CD4-positive, alpha-beta T cell treated with Interleukin-15 for 4 hours (primary cell): ENCODE measurements at places on chromosomes 2 and 18.

- no peak for DNase-seq
Observed at GRCh38 chr2:152755029-152755428, 36.6 kb downstream of the ARL6IP6 start.

GRCh38 chr2:62180975-62181374 lies 14.9 kb upstream of the B3GNT2 start:
- no peak for DNase-seq

DNA sequence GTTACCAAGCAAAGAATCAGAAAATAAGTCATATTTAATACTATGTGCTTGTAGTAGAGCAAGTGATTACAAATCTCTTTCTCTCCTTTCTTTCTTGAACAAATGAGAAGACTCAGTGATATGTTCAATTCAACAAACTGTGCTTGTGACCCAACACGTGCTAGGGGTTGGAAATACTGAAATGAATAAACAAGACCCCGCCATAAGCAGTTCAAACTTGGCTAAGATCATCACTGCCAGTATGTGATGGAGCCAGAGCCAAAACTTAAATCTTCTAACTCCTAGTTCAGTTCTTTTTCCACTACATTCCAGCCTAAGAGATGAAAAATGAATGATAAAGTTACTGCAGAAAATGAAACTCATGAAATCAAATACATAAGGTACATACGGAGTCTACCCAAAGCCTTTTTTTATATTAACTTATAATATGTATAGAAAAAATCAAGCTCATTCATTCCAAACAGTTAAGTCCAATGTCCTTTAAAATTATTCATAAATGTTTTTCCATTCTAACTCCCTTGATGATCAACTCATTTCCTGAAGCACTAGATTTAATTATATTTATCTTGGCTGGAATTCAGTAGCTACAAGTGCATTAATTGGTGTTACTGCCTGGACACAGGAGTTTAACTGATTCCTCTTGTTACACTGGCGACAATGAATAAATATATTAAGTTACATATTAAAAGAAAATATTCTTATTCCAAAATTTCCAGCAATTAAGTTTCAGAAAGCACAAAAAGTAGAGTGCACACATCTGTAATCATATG lies 36.0 kb downstream of the GALNT3 start:
- DNase-seq = no peak

DNA sequence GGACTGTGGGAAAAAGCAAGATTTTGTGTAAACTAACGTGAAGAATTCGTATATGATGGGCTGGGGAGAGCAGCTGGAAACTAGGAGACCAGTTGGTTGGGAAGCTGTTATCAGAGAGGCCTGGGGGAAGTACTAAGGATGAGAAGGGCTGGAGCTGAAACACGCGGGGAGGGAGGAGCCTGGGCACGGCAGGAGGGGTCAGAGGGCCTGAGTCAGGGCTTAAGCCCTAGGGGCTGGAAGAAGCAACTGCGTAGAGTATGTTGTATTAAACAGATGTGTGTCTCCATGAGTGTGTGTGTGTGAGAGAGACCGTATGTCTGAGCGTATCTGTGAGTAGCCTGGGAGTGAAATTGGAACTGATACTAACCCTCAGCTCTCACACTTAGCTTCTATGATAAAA lies 8.4 kb downstream of the POMC start:
- DNase-seq = no peak

GRCh38 chr2:71613953-71614925 lies 160.9 kb downstream of the DYSF start:
- DNase-seq = no peak

DNA sequence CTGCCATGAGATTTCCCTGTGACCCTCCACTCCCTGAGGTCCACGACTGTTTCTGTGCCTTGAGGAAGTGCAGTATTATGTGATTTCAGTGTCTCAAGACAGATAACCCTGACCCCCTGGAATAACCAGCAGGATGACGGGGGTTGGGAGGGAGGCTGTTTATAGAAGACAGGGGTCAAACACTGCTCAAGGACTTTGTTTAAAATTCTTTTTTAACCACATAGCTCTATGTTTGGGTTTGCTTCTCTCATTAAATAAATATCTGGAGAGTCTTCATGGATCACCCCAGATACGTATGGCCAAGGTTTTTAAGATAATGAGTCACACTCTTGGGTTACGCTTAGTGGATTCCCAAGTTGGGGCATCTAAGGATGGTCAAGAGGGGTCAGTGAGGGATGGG lies 523.8 kb upstream of the TNP1 start:
- DNase-seq = no peak

DNA sequence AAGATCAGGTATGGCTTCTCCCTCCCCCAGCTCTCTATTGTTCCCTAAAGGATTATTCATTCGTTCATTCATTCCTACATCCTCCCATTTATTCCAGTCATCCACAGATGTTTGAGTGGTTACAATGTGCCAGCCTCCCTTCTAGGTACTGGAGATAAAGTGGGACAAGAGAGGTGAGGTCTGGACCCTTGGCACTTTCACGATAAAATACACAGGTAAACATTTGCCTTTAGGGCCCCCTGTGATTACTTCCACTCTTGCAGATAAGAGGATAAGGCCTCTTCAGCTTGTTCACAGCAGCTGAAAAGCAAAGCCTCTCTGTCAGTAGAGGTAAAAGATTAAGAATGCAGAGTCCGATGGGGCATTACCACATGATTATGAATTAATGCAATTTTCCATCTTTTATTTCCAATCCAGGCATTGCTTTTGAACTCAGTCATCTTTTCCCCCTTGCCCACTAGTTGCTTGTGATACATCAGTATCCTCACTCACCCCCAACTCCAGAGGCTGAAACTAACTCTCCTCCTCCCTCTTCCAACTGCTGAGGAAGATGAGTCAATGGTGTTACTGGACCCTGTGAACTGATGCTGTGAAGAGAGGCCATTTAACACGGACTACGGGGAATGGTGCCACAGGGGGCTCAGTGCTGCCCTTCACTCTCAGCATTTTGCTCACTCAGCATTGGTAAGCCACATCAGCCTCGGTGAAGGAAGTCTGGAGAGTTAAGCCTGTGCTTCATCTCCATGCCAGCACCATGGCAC lies 1.1 kb upstream of the DPP4 start:
- no peak for DNase-seq

GRCh38 chr18:54284981-54285785 lies 15.9 kb downstream of the POLI start:
- DNase-seq = peak; percentile 62

DNA sequence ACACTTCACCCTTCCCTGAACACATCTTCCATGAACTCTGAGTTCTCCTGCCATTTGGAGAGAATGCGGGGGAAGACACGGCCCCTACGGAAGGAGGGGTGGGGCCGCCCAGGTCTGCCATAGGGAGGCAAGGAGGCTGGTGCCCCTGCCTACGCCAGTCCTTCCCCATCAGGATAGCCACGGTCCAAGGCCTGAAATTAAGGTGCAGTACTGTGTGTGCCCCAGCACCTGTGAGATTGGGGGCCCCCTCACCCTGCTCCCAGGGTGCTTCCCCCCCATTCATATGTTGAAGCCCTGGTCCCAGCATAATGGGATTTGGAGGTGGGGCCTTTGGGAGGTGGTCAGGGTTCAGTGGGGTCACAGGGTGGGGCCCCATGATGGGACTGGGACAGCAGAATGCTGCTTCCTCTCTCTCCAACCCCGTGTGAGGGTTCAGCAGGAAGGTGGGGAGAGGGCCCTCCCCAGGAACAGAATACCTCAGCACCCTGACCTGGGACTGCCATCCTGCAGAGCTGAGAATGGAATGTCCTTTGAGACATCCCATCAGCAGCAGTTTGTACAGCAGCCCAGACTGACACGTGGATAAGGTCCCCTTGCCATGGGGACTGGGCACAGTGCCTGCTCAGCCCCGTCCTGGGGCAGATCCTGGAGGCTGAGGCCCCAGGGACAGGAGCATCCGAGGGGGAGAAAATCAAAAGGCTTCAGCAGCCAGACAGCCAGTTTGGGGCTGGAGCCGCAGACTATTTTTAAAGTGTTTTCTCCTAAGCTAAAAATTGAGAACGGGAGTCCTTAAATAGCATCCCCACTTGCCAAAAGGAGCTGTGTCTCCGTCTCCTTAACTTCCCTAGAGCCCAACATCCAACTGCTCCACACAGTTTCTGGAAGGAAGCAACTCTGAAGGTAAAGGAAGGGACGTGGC lies 105.1 kb downstream of the NDUFA10 start:
- DNase-seq = no peak
